LHCN-M2 (cell line): ENCODE measurements at places on chromosomes 12 and 14.

DNA sequence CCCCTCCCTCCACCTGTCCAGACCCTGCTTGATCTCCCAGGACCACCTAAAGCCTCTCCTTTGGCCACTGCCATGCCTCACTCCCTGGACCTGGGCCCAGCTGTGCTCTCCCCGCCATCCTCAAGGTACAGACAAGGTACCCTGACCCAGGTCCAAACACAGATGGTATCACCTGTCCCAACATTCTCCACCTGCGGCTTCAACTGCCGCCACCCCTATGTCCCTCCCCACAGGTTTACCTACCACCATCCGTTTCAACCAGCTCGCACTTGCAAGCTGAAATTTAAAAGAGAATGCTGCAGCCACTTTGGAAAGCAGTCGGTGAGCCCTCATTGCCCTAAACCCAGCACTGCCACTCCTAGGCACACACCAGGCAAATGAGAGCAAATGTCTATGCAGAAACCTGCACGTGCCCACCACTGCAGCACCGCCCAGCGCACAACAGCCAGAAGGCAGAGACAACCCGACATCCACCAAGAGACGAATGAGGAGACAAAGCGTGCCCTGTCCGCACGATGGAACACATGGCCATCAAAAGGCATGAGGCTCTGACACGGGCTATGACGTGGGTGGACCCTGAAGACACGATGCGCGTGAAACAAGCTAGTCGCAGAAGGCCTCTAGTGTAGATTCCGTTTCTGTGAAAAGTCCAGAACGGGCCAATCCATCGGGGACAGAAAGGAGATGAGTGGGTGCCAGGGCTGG is 71.0 kb downstream of the RFLNA start:
- no peak for DNase-seq

- DNase-seq: no peak
Measured at GRCh38 chr12:2779281-2779680, 15.5 kb upstream of the FKBP4 start.

GRCh38 chr14:92670160-92670559 is 78.3 kb downstream of the LGMN start:
- peak; percentile 14 for DNase-seq

- DNase-seq: no peak
Measured at GRCh38 chr14:44468771-44469170, 38.3 kb downstream of the FSCB start.

DNA sequence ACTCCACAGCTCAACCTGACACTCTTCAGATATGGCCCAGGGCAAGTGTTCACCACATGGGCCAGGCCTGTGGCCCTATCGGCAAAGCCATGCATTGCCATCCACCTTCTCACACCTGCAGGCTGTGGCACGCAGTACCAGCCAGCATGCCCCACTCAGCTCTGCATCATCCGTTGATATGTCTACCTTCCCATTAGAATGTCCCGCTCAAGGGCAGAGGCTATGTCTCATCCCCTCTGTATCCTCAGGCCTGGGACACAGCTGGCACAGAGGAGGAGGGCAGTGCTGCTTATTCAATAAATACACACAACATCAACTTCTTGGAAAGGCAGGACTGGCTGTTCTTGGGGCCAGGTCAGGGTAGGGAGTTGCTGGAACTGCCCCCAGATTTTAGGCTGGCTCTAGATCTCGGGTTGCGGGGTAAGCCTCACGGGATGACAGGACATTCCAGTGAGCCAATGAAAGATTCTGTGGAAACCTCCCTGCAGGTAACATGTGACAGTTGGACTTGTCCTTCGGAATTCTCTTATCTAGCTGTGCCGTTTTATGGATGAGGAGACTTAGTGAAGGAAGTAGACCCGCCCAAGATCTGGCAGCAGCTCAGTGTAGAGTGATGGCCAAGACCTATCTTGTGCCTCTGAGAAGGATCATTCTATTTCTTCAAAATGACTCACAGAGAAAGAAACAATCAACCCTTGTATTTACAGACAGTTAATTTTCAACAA is 25.6 kb downstream of the SYNE3 start:
- DNase-seq: no peak

DNA sequence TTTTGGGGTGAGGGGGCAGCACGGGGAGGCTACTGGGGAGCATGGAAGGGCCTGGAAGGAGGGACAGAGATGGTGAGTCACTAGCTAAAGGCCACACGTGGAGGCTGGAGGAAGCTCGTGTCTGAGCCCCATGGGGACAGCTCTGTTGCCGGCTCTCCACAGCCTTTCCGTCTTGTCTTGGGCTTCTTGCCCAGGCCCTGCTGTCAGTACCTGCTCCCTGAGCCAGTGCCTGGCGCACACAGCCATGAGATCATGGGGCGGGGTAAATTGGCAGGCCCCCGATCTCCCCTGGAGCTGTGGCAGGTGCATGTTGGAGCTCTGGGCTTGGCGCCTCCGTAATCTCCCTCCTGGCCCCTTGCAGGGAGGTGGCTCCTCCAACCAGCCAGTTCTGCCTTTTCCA is 16.1 kb upstream of the KRT80 start:
- peak; percentile 58 for DNase-seq

GRCh38 chr12:124742111-124742510 is 121.6 kb downstream of the SCARB1 start:
- DNase-seq: no peak

- no peak for DNase-seq
Measured at GRCh38 chr14:92754966-92755365, 6.5 kb upstream of the LGMN start.

GRCh38 chr12:102756530-102756929 is 160.5 kb downstream of the PAH start:
- no peak for DNase-seq
